NCI-H2171 treated with DMSO at 0.1 percent for 48 hours (cell line): ENCODE measurements at places on chromosomes 5 and 9.

DNA sequence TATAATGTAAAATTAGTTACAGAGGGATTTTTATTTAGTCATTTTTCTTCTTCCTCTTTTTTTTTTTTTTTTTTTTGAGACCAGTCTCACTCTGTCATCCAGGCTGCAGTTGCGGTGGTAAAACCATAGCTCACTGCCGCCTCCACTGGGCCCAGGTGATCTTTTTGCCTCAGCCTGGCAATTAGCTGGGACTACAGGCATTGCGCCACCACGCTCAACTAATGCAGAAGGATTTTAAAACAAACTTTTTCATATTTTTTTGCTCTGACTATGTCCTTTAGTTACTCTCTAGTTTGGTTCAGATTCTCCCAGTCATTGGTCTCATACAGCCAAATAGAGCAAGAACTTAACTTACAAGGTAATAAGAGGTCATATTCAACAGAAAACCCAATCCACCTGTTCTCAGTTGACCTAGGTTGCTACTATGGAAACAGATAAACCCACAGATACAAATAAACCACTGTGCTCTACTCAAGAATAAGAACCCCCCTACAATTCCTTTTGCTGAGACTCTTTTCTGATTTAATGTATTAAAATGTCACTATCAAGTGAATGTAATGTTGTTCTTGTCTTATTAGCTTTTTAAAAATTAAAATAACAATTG, 50.1 kb upstream of the TTC39B start:
- DNase-seq: no peak

GRCh38 chr9:129584136-129584535, 36.8 kb downstream of the C9orf50 start:
- DNase-seq: peak; percentile 74

DNA sequence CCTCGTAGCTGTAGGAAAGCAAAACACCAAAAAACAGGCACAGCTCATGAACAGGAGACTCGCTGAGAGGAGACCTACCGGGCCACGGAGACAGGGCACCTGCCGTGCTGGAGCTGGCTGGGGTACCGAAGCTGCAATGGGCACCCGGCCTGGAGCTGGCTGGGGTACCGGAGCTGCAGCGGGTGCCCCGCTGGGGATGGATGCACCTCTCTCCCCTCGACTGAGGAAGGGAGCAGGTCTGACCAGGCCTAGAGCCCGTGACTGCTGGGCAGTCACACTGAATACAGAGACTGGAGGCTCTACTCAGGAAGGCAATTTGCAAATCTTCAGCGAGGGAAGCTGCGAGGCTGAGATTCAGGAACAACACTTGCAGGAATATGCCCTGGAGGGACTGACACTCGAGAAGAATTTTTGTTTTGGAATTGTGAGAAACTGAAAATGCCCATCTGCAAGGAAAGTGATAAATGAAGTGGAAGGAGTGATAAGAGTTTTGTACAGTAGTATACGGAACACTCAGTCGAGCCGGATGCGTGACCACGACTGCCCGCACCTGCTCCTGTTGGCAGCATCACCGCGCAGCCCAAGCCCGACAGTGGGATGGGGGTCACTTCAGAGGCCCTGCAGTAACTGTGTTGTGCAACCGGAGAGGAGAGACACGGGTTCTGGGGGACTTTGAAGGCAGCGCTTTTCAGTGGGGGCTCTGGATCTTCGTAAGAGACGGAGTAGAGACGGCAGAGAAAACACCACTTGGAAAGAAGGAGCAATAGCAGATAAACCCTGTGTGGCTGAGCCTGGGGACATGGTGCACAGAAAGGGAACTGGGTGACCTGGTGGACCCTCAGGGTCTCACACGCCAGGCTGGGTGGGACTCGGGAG, 27.9 kb upstream of the LPCAT1 start:
- DNase-seq: no peak

DNA sequence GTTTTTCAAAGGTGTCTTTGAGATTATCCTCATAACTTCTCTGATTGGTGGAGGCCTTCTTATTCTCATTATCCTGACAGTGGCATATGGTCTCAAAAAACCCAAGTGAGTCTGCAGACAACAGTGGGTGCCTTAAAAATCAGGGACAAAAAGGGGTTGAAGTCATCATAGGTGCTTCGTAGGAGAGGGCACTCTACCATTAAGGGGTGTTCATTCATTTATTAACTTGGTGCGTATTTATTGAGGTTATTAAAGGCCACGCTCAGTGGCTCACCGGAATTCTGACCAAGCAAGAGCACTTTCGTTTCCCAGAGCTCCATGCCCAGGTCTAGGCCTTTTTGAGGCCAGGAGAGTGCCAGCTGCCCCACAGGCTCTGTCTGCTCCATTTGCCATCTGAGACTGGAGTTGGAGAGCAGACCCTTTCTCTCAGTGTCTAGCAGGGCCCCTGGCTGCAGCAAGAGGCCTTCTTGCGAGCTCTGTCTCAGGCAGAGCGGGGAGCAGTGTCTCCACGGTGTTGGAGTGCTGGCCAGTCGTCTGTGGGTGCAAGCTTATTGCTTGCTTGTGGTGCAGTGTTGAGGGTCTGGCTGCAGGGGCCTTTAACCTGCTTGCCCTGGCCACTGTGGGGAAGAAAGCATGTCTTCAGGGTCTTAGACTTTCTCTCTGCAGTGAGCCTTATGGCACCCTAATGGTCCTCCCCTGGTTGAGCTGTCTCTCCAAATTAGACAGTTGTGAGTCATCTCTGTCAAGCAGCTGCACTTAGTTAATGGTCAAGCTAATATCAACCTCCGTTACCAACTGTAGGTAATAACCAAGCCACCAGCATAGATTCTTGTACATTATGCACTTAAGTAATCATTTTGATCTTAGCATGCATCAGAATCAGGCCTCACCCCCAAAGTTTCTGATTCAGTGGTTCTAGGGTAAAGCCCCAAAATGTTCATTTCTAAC, 62.6 kb downstream of the IL31RA start:
- no peak for DNase-seq

- DNase-seq: no peak
These were observed 157.0 kb upstream of the RAI14 start for GRCh38 chr5:34499001-34499734.

DNA sequence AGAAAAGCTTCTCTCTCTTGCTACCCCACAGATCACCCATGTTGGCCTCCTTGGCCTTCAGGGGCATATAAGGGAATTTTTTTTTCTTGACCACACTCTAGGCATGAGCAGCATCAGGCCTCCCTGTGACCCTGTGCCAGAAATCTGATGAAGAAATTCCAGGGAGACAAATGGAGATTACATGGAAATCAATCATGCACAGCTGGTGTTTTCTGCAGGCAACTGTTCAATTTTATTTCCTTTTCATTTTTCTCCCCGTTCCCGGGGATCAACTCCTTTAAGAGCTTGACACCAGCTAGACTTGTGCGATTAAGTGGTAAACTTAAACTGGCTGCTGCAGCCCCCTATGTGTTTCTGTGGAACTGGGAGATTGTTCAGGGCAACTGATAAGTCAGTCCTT, 59.3 kb downstream of the GALNT10 start:
- no peak for DNase-seq

GRCh38 chr9:1580215-1580614, 434.9 kb upstream of the SMARCA2 start:
- no peak for DNase-seq

DNA sequence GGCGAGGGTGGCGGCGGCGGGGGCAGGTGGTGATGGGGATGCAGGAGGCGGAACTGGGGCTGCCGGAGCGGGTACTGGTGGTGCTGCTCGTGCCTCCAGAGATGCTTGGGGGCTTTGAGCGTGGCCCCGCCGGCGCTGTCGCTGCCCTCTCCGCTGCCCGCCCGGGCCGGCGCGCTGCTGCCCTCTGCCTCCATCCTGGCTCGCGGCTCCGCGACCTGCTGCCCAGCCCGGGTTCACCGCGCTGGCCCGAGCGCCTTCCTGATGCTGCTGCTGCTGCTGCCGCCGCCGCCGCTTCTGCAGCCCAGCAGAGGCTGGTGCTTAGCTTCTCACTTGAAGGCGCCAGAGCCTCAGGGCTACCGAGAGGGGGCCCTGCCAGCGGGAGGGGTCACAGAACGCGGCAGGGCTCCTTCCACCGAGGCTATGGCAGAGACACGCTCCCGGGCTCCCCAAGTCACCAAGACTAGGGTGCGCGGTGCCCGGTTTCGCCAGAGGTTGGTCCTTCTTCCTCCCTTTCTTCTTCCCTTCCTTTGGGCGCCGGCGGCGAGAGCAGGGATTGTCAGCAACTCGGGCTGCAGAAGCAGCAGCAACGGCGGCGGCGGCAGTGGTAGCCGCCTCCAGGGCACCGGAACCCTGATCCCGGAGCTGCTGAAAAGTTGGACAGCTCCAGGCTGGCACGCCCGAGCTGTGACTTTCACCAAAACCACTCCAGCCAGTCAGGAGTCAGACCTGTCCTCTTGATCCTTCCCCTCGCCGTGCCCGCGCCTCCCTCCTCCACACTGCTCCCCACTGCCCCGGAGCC, at the start of gene PDE4D:
Gene PDE4D (minus strand): TSS at position 298 of the 799 bp plus-strand sequence.
- no peak for DNase-seq

- DNase-seq: no peak
These were observed 19.1 kb downstream of the GFI1B start for GRCh38 chr9:132997591-132997990.

DNA sequence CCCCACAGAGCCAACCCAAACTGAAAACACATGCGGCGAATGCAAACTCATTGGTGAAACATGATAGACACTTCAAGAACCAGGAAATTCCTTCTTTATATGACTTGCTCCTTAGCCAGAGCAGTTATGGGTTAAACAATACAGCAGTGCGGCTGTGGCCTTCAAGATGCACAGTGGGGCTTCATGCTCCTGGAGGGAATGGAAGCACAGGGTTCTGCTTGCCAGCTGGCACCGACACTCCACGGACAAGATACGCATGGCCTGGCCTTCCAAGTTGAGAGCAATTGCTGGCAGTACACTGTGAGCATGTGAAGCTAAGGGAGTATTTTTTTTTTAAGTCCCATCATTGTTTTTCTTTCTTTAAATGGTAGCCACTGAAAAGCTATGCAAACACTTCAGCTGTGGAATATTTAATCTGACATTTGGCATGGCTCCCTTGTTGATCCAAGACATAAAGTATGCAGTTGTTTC, 451.6 kb upstream of the CD180 start:
- no peak for DNase-seq

- DNase-seq: peak; percentile 96
These were observed at the start of gene IRX2 for GRCh38 chr5:2751592-2752021. Gene IRX2, minus strand, starts transcription at chr5:2751677. Its CDS starts 264 bp downstream, at chr5:2751413.

DNA sequence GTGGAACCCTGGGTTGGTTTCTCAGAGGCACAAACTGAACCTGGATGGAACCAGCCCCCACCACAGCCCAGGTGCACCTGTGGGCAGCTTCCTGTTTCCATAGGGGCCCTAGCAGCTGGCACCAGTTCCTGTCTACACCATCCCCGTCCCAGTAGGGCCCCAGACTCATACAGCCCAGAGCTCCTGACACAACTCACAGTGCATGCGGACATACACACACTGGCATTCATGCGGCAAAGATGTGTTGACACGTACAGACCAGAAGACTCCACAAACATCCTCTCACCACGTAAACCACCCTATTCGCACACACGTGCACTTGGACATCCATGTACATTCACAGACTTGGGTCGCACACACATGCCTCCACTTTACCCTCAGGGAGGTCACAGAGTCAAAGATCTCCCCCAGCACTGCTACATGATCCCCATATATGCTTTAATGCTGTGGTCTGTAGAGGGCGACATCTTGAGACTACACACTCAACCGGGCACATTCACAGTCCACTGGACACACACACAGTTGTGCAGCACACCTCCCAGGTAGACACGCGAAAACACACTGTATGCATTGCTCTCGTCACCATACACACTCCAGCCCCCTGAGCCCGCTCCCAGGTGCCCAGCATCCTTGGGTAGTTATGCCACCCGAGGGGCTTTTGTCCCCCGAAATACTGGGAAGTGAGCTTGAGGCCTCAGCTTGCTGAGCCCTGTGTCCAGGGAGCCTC, 22.4 kb downstream of the CXXC5 start:
- DNase-seq: no peak

GRCh38 chr9:85872463-85872862, 68.5 kb upstream of the NAA35 start:
- DNase-seq: no peak

GRCh38 chr9:14072850-14073249, 241.1 kb downstream of the NFIB start:
- no peak for DNase-seq

- DNase-seq: no peak
These were observed 111.8 kb downstream of the HMHB1 start for GRCh38 chr5:143923634-143924266.

DNA sequence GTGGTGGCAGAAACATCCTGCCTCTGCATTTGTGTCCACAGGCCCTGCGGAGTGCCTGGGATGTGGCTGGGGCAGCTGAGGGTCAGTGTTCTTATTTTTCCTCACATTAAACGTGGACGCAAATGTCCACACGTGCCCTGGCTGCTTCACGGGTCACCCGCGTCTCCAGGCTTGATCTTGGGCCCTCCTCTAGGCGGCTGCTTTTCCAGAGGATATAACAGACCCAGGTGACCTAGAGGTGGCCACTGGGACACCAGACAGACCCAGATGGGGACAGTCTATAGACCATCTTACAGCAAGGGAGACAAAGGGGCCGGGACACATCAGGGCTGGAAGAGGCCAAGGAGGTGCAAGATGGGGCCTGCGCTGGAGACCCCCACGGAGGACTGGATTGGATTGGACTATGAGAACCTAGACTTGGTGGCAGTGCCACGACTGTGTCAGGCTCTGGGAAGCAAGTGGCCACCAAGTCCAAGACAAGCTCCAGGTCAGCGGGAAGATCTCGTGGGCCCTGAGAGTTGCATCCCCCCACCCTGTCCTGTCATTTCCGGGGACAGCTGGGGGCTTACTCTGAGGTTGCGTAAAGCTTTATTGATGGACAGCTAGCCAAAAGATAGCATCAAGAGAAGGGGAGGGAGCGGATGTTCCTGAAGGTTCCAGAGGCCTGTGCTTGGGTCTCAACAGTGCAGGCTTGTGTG, 6.9 kb downstream of the WNK2 start:
- DNase-seq: no peak

DNA sequence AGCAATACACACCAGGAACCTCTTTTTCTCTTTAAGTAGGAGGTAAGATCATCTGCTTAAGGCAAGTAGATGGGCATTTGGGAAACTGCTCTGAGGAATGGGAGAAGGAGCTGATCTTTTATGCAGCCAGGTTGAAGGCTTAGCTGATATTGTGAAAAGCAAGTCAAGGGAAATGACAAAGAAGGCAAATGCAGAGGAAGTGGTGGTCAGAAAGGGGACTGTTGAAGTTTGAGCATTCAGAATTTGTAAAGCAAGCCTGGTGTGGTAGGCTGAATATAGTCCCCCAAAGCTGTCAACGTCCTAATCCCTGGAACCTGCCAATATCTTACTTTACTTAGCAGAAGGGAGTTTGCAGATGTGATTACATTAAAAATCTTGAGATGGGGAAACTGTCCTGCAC, 128.9 kb downstream of the ADAMTS12 start:
- no peak for DNase-seq

DNA sequence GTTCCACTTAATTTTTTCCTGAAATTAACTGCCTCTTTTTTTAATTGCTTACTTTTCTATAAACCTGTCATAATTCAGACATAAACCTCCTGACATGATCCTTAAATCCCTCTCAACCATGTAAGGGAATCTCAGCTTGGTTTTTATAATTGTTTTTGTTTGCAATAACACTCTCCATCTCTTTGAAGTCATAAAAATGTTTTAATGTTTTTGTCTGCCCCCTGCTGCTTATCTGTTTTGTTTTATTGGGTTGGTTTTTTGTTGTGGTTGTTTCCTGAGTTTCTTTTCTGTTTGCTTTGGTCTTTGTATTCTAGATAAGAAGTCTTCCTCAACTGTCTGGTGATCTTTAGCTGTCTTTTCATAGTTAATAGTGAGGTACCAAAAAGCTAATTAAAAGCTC, 142.0 kb downstream of the CDH6 start:
- DNase-seq: no peak
